ENCODE measurements at places on chromosomes 1 and 21.

DNA sequence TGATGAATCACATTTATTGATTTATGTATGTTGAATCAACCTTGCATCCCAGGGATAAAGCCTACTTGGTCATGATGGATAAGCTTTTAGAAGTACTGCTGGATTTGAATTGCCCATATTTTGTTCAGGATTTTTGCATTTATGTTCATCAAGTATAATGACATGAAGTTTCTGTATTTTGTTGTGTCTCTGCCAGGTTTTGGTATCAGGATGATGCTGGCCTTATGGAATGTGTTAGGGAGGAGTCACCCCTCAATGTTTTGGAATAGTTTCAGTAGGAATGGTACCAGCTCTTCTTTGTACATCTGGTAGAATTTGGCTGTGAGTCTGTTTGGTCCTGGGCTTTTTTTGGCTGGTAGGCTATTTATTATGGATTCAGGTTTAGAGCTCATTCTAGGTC, 1643.1 kb upstream of the B3GALT2 start:
- DNase-seq: no peak

DNA sequence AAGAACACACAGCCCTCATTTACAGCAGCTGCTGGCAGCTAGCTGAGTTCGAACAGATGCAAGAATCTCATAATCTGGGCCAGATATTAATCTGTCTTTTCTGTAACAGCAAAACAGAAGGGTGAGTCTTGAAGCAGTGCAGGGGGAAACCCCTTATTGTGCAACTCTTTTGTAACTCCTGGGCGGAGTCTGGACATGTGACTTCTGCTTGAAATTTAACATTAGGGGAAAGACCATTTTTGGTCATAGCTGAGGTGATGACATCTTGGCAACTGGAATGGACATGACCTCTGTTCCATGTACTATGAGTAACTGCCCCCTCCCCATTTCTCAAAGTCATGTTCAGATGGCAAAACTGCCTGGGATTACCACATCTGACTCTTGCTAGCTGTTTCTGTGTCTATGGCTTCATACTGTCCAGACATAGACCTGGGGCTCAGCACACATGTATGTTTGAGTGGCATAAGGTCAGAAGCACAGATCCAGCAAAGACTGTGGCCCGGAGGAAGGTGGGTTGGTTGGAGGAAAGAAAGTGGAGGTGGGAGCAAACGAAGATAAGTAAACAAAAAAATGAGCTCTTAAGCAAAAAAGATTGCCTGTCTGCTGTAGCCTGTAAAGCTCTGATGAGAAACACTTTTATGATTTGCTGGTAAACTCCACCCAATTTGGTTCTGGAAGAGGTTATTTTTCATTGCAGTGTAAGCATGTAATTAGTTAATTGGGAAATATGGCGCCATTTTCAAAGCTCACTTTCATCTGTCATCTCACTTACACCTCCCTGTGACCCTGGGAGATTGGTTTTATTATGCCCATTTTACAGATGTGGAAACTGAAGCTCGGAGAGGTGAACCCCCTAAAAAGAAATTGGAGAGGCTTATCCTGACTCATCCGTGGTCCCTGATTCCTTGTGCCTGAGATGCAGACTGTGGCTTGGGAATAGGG, 26.1 kb downstream of the ETS2 start:
- DNase-seq: peak; percentile 38

DNA sequence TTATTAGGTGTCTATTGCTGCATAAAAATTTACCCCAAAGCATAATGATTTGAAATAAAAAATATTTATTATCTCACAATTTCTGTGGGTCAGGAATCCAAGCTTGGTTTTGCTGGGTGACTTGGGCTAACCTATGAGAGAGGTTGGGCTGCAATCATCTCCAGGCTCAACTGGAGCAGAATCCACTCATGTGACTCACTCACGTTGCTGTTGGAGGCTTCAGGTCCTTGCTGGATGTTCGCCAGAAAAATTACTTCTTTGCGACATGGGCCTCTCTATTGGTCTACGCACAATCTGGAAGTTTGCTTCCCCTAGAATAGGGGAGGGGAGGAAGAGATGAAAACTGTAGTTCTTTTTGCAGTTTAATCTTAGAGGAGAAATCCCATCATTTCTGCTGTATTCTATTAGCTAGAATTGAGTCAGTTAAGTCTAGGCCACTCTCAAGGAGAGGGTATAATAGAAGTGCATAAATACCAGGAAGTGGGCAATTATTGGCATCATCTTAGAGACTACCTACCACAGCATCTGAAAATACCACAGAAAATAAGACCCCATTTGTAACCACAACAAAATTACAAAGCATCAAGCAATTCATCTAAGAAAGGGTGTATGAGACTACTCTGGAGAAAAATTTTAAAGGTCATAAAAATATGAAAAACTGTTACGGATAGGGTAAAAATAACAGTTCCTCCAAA, 5.7 kb upstream of the FASLG start:
- DNase-seq: no peak

GRCh38 chr1:220893701-220894024, 14.4 kb downstream of the HLX start:
- DNase-seq: no peak

DNA sequence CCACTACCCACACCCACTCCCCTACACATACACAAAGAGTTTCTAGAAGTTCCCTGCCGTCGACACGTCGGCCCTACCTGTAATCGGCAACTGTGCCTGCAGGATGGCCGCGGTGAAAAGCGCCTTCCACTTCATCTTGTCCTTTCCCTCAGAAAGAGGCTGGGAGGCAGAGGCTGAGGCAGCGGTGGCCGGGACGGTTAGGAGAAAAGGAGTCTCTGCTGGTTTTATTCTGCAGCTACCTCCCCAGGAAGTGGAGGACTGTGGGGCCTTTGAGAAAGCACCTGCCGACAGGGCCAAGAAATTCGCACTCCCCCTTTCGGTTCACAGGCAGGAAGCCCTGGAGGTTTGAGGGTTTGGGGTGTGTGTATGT, at the start of gene CD247:
Gene CD247, minus strand, starts transcription at position 199 of the 370 bp plus-strand sequence. Its CDS starts 64 bp downstream, at position 135.
- DNase-seq: peak; percentile 75

GRCh38 chr1:235720544-235720943, 71.0 kb upstream of the GNG4 start:
- no peak for DNase-seq

DNA sequence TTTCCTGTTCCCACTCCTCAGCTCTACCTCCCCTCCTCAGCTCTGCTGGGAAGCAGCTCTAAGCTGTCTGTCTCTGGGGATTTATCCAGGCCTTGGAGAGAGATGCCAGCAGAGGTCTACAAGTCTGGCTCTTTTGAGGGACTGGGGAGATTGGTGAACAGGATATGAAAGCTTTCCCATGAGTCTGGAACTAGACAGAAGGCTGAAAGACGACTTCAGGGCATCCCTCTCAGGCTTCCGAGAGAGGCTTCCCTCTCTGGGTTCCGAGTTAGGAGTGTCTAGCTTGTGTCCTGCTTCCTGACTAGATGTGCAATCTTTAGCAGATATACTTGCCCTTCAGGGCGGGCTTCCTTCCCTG, 733 bp downstream of the TMEM35B start:
- DNase-seq: no peak

DNA sequence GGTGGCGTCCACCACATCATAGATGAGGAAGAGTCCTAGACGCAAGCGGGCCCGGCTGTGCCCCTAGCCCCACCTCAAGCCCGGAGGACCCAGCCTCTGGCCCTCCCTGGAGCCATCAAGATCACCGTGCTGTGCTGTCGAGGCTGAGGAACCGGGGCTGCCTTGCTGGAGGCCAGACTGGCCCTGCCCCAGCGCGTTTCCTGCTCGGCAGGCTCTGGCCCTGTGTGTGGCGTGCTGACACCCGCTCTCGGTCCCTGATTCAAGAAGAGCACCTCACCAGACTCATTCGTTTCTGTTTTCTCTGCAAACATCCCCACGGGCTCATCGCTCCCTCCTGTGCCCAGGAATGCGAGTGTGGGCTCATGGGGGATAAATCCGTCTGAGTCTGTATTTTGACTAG, 51.1 kb downstream of the GLIS1 start:
- no peak for DNase-seq

DNA sequence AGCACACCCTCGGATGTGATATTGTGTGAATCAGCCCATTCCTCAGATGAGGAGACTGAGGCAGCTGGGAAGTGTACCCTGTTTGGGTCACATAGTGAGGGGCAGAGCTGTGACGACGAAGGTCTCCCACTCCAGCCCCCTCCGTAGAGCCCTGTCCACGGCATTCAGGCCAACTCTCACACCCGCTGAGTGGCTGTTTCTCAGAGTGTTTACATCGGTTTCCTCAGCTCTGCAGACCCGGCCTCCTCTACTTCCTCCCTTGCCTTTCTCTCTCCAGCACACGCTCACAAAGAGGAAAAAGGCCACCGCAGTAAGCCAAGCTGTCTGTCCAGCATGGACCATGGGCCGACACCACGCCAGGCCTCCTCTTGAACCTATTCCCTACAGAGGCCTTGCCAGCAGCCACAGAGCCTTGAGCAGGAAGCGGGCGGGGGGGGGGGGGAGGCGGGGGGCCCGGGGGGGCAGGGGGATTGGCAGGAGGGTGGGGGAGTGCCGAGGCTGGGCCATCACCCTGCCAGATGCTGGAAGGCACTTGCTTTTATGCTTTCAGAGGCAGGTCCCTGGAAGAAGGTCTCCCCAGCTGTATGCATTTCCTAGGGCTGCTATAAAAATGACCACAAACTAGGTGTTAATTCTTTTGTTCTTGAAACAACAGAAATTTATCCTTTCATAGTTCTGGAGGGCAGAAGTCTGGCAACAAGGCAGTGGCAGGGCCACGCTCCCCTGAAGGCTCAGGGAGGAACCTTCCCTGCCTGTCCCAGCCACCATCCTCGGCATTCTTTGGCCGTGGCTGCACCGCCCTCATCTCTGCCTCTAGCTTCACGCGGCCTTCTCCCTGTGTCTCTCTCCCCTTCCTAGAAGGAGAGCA, 178.4 kb downstream of the PSMG1 start:
- no peak for DNase-seq

DNA sequence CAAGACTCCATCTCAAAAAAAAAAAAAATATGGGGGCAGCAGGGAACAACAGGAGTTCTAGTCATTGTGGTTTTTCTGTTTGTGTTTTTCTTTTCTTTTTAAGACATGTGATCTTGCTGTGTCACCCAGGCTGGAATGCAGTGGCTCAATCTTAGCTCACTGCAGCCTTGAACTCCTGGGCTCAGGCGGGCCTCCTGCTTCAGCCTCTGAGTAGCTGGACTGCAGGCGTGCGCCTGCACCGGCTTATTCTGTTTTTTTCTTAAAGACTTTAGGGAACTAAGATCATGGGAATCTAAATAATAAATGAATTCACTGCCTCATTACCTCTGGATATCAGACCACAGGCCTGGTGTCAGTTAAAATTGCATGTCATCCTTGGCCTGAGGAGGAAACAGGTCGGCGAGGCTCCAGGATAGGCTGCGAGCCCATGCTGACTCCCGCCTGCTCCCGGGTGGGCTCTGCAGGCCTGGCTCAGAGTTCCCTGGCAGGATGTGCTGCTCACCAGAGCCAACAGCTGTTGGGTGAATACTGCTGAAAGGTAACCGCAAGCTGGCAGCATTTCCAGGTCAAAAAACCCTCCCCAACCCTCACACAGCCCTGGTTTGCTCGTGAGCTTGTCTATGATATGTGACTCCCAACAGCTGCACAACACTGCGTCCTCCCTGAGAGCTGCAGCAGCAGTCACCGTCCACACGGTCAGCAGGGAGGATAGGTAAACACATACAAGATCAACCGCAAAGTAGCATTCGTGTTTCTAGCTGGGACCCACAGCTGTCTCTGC, 58.1 kb downstream of the SCCPDH start:
- no peak for DNase-seq

- DNase-seq: no peak
Observed at GRCh38 chr1:25702101-25702775, 85.6 kb downstream of the MAN1C1 start.
